ENCODE measurements at places on chromosomes 2 and 18.

DNA sequence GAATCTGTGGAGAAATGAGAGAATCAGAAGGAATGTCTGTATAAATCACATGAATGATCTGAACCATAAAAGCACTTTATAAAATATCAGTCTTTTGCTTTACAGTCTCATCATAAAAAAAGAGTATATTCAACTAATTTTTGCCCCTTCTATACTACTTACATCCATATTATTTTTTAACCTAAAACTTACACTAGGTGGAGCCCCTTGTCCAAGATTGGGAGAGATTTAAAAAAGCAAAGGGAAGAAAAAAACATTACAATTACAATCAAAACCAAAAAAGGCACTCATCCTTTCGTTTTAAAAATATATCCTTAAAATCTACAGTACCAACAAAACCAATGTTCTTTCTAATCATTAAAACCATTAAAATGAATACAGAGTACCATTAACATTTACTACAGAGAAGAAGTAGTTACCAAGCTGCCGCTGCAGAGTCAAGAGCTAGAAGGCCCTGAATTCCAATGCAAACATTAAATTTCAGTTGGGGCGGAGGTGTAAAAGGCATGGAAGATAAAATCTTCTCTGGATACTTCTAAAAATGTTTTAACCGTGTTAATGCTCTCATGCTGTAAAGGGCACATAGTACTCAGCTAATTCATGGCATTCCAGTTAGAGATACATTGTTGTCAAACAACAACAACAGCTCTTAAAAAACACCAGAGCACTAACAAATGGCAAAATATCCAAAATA is 56.7 kb upstream of the EPB41L3 start:
- DNase-seq, result peak; percentile 58

DNA sequence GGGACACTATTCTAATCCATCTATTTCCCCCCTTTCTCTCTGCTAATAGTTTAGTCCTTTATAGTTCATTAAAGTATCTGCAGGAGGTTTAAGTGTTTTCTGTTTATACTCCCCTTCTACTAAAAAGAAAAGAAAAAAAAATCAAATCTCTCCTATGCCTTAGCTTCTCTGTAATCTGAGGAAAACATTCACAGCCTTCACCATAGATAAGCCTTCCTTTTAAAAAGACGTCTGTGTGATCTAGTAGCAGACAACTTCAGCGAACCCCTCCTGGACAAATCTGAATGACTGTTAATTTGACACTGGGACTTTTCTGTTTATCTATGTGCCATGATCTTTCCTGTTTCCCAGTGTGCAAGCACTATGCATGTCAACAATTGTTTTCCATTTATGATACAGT is 70.4 kb upstream of the CDH19 start:
- DNase-seq, result no peak

GRCh38 chr2:176542476-176542875 is 273.2 kb downstream of the MTX2 start:
- no peak for DNase-seq

GRCh38 chr2:187581125-187581896 is 27.1 kb upstream of the TFPI start:
- DNase-seq, result peak; percentile 26

DNA sequence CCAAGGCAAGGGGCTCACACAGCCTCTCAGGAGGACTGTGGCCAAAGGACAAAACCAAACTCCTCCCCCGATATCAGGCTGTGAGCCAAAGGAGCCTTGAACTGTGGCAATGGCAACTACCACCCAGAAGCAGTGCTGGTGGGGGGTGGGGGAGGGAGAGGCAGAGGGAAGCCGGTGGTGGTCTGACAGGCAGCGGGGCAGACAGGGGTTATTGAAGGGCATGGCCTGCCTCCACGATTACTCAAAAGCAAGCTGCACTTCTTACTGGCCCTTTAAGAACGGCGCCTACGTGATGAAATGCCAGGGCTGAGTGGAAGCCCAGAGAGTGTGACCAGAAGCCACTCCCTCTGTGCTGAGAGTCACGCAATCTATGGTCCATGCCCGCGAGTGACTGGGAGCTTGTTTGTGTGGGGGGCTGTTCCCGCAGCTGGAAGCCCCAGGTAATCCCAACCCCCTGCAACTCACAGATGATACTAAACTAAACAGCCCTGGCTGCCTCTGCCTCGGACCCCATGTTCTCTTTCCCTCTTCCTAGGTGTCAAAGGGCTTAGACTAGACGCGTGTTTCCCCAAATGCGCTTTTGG is 128.2 kb upstream of the CXCR4 start:
- no peak for DNase-seq

GRCh38 chr2:43215673-43216255 is 10.6 kb downstream of the ZFP36L2 start:
- no peak for DNase-seq

- DNase-seq, result no peak
Measured at GRCh38 chr2:36404318-36404717, 48.7 kb downstream of the CRIM1 start.

- DNase-seq, result no peak
Measured at GRCh38 chr2:176997074-176997791, 215.4 kb upstream of the HNRNPA3 start.

DNA sequence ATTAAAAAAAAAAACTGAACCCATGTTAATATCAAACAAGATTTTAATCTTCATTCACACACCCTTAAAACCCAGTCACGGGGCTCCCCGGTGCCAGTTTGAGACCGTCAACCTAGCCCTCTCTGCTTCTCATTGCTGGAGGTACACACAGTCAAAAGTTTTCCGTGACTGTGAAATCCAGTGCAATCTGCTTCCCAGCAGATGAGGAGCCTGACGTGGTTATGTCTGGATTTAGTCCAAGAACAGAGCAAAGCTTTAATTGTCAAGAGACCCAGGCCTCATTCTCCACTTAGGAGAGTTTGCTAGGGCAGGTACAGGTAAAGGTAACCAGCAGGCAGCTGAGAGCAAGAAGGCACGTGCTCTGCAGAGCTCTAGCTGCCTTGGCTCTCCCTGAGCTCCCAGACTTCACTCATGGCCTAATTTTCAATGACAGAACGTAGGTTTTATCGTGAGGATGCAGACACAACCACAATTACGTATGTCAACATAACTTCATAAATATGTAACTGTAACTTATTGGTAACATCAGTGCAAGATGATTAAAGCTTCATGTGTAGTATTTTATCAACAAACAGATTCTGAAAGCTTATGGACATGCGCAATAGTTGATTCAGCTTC is 56.3 kb downstream of the SLC16A14 start:
- no peak for DNase-seq

GRCh38 chr18:23596183-23596582 is 9.9 kb upstream of the NPC1 start:
- no peak for DNase-seq

GRCh38 chr2:162938387-162938786 is 99.8 kb upstream of the KCNH7 start:
- DNase-seq, result no peak

GRCh38 chr2:42979416-42979869 is 187.1 kb upstream of the HAAO start:
- DNase-seq, result no peak

GRCh38 chr18:76679945-76680344 is 142.4 kb upstream of the ZNF236 start:
- no peak for DNase-seq

- DNase-seq, result no peak
Measured at GRCh38 chr18:61870151-61870550, 22.7 kb downstream of the RNF152 start.
